Astrocyte (in vitro differentiated cells and primary cell): ENCODE measurements at places on chromosomes 2 and 18. TPM values are rescaled to one million over a fixed set of nuclear protein-coding genes. Genes with fewer than 3 reads are reported as not detected.

- H3K36me3 ChIP-seq = peaks cover 17% of the 10 kb centered on the region
- H3K4me1 ChIP-seq = peaks cover 2% of the 10 kb centered on the region
- H3K4me3 ChIP-seq = peak overlapping the region; percentile 94
- no peak for DNase-seq
These were observed 767 bp downstream of the TPRKB start for GRCh38 chr2:73736378-73736777.

- H3K27me3 ChIP-seq = no peaks in the 10 kb centered on the region
- peak; percentile 93 for DNase-seq
- H3K4me1 ChIP-seq = peaks cover 8% of the 10 kb centered on the region
- H3K36me3 ChIP-seq = no peaks in the 10 kb centered on the region
These were observed 119.1 kb downstream of the BAZ2B start for GRCh38 chr2:159497256-159497655.

DNA sequence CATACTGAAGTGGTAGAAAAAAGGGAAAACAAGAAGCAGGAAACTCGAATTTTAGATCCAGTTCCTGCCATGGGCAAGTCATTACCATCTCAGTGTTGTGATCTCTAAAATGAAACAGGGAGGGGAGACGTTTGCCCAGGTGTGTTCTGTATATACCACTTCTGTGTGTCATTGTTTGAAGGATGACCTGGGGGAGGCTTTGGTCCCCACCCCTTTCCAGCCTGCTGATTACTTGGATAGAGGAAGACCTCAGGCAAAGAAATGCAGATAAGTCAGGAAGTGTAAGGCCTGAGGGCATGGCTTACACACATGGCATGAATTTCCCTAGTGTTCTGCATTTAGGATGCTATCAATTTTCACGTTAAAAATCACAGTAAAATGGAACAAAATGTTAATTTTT is 205.2 kb upstream of the CXCR4 start:
- H3K4me3 ChIP-seq = no peak overlapping the region
- H3K4me1 ChIP-seq = no peaks in the 10 kb centered on the region
- H3K27ac ChIP-seq = no peak overlapping the region
- no peaks in the 10 kb centered on the region for H3K27me3 ChIP-seq
- H3K36me3 ChIP-seq = no peaks in the 10 kb centered on the region

Gene FMNL2
- 29.1 and 34.3 TPM in 2 replicates for total RNA-seq

GRCh38 chr2:3172265-3172935 is 205.2 kb downstream of the EIPR1 start:
- no peaks in the 10 kb centered on the region for H3K36me3 ChIP-seq
- no peak overlapping the region for H3K4me3 ChIP-seq
- no peak overlapping the region for H3K27ac ChIP-seq
- DNase-seq = no peak

- H3K27ac ChIP-seq = no peak overlapping the region
- DNase-seq = peak; percentile 9
- no peaks in the 10 kb centered on the region for H3K27me3 ChIP-seq
- H3K4me1 ChIP-seq = no peaks in the 10 kb centered on the region
- no peak overlapping the region for H3K4me3 ChIP-seq
These were observed 16.8 kb downstream of the RBM45 start for GRCh38 chr2:178128836-178129630.

DNA sequence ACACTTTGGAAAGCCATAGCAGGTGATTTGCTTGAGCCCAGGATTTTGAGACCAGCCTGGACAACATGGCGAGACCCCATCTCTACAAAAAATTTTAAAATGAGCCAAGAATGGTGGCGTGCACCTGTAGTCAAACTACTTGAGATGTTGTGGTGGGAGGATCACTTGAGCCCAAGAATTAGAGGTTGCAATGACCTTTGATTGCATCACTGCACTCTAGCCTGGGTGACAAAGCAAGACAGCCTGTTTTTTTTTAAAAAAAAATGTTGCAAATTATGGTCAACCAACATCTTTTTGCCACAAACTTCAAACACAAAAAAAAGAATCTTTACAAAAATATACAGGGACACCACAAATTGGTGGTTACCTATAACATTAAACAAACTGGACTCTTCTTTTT is 40.3 kb downstream of the MEX3C start:
- H3K4me3 ChIP-seq = no peak overlapping the region
- DNase-seq = no peak
- no peaks in the 10 kb centered on the region for H3K36me3 ChIP-seq

Gene SERPINB12
- total RNA-seq = not detected in 2 replicates

DNA sequence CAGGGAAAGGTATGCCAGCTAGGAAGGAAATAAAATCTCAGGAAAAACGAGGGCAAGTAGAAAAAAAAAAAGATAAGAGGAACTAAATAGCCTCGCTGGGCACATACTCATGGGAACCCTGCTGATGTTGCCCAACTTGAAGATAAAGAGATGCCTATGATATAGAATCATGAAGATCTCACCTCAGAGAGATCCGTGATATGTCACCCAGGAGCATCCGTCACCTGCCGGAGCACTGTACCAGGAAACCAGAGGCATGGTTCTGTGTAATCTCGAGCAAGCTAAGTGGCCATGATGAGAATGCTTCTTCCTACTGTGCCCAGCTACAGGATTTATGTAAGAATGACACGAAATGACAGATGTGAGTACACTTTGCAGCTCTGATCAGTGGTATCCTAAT is 40.0 kb downstream of the CYP1B1 start:
- no peaks in the 10 kb centered on the region for H3K36me3 ChIP-seq
- H3K4me1 ChIP-seq = peaks cover 11% of the 10 kb centered on the region
- DNase-seq = no peak
- H3K27me3 ChIP-seq = peaks cover 17% of the 10 kb centered on the region
- H3K4me3 ChIP-seq = no peak overlapping the region
- no peak overlapping the region for H3K27ac ChIP-seq

- H3K36me3 ChIP-seq = no peaks in the 10 kb centered on the region
- peaks cover 5% of the 10 kb centered on the region for H3K4me1 ChIP-seq
- no peaks in the 10 kb centered on the region for H3K27me3 ChIP-seq
- no peak overlapping the region for H3K4me3 ChIP-seq
These were observed 277.7 kb upstream of the PXDN start for GRCh38 chr2:2021995-2022394.

DNA sequence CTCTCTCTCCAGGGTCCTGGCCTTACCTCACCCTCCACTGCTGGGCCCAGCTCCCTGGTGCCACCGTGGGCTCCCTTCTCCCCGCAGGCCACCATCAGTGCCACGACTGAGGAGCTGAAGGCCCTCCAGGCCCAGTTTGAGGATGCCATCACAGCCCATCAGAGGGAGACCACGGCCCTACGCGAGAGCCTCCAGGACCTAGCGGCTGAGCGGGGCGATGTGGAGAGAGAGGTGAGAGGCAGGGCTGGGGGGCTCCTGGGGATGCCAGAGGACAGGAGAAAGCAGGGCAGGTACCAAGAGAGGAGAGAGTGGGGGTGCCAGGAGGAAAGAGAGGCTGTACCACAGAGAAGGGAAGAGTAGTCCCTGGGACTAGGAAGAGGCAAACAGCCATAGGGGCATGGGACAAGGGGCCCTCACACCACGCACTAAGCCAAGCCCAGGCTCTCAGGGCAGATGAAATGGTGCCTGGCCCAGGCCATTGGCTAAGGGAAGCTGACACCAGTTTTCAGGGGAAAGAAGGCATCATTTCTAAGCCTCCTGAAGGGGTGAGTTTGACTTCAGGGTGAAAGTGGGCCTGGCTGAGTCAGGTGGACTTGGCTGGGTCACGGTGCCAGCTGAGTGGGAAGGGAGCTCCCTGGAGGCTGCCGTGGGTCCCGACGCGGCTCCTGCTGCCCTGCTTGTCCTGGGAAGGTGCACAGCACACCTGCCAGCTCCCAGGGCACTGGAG is 39.0 kb upstream of the SNED1 start:
- no peak for DNase-seq
- no peak overlapping the region for H3K27ac ChIP-seq
- no peaks in the 10 kb centered on the region for H3K36me3 ChIP-seq
- no peak overlapping the region for H3K4me3 ChIP-seq
- peaks cover 12% of the 10 kb centered on the region for H3K27me3 ChIP-seq

Gene MIB1
- total RNA-seq = 56.1 and 56.8 TPM in 2 replicates

GRCh38 chr2:33509908-33510585 is 33.6 kb downstream of the RASGRP3 start:
- H3K36me3 ChIP-seq = no peaks in the 10 kb centered on the region
- H3K27ac ChIP-seq = no peak overlapping the region
- H3K4me1 ChIP-seq = no peaks in the 10 kb centered on the region
- H3K27me3 ChIP-seq = no peaks in the 10 kb centered on the region
- H3K4me3 ChIP-seq = no peak overlapping the region

DNA sequence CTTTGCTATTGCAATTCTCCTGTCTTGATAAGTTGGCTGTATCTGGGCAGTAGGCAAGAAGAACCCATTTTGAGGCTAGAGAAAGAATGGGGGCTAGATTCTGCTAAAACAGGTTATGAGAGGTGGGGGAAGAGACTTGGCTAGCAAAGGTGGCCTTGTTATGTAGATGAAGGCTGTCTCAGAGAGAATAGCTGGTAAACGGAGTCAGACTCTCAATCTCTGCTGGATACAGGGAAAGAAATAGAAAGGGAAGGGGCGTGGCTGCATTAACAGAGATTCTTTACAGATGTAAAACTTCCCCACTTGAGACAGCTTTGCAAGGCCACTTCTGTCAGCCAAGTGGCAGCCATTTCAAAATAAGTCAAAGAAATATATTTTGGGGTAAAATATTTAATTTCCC is 38.1 kb upstream of the ARHGAP25 start:
- no peak for DNase-seq
- H3K27me3 ChIP-seq = peaks cover 2% of the 10 kb centered on the region
- H3K4me1 ChIP-seq = no peaks in the 10 kb centered on the region
- no peak overlapping the region for H3K4me3 ChIP-seq
- no peak overlapping the region for H3K27ac ChIP-seq

DNA sequence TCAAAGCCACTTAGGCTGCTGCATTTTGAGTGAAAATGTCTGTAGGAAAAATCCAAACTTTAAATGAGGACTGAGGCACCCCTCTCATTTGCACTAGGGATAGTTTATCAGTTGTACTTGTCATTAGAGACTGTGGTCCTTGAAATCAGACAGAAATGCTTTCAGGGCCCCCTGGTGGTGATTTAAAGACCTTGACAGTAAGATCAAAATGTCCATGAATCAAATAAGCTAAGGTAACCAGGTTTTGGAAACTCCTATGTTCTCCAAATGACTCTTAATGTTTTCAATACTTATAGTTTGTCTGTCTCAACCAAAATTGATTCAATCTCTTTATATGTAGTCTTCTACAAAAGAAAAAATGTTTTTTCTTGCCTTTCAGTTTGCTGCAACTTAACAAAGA is 28.8 kb upstream of the DDX18 start:
- peak; percentile 16 for DNase-seq
- no peaks in the 10 kb centered on the region for H3K27me3 ChIP-seq
- no peaks in the 10 kb centered on the region for H3K4me1 ChIP-seq
- H3K36me3 ChIP-seq = no peaks in the 10 kb centered on the region
- no peak overlapping the region for H3K27ac ChIP-seq
- H3K4me3 ChIP-seq = no peak overlapping the region

DNA sequence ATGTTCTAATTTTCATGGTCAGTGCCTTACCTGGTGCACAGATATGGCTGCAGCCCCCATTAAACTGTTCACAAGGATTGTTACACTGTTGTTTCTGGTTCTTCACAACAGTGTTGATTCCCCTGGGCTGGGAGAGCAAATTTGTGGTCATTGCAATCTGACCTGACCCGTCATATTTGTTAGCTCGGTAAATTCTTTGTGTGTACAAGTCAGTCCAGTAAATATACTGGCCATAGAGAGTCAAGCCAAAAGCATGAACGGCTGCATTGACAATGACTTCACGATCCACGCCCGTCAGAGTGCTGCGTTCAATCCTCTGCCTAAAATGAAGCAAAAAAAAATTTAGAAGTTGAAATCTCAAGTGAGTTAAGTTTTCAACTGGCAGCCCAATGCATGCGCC is 134.6 kb downstream of the DHRS9 start:
- no peaks in the 10 kb centered on the region for H3K36me3 ChIP-seq
- no peak for DNase-seq
- H3K27ac ChIP-seq = no peak overlapping the region
- no peaks in the 10 kb centered on the region for H3K4me1 ChIP-seq

- H3K4me3 ChIP-seq = no peak overlapping the region
- no peaks in the 10 kb centered on the region for H3K27me3 ChIP-seq
- DNase-seq = peak; percentile 12
- no peaks in the 10 kb centered on the region for H3K4me1 ChIP-seq
- H3K27ac ChIP-seq = no peak overlapping the region
These were observed 343.6 kb upstream of the SYT4 start for GRCh38 chr18:43620936-43621335.

- no peaks in the 10 kb centered on the region for H3K36me3 ChIP-seq
- no peak overlapping the region for H3K27ac ChIP-seq
- H3K4me1 ChIP-seq = no peaks in the 10 kb centered on the region
These were observed 707.9 kb upstream of the ID2 start for GRCh38 chr2:7973801-7974480.

Gene SOWAHC
- 14.1 and 16.5 TPM in 2 replicates for total RNA-seq

DNA sequence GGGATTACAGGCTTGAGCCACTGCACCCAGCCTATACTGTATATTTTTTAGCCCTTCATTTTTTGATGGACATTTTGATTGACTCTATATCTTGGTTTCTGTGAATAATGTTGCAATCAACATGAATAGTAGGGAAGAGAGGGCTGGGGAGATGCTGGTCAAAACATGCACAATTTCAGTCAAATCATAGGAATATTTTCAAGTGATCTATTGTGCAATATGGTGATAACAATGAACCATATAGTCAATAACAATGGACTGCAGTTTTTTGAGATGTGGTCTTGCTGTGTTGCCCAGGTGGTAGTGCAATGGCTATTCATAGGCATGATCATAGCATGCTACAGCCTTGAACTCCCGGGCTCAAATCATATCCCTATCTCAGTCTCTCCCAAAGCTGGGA is 264.7 kb upstream of the TMEFF2 start:
- no peaks in the 10 kb centered on the region for H3K36me3 ChIP-seq
- H3K4me1 ChIP-seq = no peaks in the 10 kb centered on the region
- H3K27ac ChIP-seq = no peak overlapping the region

Gene SERPINB10
- not detected in 2 replicates for total RNA-seq

DNA sequence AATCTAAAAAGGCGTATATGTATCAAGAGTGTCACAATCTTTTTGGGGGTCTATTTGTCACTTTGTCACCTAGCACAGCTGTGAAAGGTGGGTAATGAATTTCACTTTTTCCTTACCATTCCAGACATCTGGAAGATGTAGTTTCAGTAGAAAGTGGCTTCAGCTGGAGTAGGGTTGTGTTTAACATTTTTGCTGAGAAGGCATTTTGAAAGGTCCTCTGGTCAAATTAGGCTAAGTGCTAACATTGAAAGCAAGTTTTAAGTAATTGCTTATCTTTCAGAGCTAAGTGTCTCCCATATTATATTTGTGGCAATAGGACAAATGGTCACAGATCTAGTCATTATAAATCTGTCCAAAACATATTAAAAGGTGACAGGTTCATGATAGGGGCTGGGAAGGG is 542.1 kb upstream of the SPHKAP start:
- no peaks in the 10 kb centered on the region for H3K4me1 ChIP-seq
- H3K27ac ChIP-seq = no peak overlapping the region
- DNase-seq = no peak

- no peak overlapping the region for H3K4me3 ChIP-seq
- no peak overlapping the region for H3K27ac ChIP-seq
- no peaks in the 10 kb centered on the region for H3K27me3 ChIP-seq
- no peaks in the 10 kb centered on the region for H3K36me3 ChIP-seq
- peaks cover 5% of the 10 kb centered on the region for H3K4me1 ChIP-seq
- DNase-seq = peak; percentile 53
These were observed 57.6 kb downstream of the ATOH8 start for GRCh38 chr2:85811180-85812093.

GRCh38 chr2:46848447-46848846 is 67.2 kb downstream of the MCFD2 start:
- no peak overlapping the region for H3K4me3 ChIP-seq
- no peaks in the 10 kb centered on the region for H3K36me3 ChIP-seq
- peak overlapping the region; percentile 94 for H3K27ac ChIP-seq
- H3K4me1 ChIP-seq = peaks cover 64% of the 10 kb centered on the region
- H3K27me3 ChIP-seq = no peaks in the 10 kb centered on the region
- no peak for DNase-seq
